AG04450 (cell line): ENCODE measurements at places on chromosomes 11 and 22.

- DNase-seq, result no peak
Observed at GRCh38 chr11:117589063-117589462, 208.0 kb downstream of the DSCAML1 start.

DNA sequence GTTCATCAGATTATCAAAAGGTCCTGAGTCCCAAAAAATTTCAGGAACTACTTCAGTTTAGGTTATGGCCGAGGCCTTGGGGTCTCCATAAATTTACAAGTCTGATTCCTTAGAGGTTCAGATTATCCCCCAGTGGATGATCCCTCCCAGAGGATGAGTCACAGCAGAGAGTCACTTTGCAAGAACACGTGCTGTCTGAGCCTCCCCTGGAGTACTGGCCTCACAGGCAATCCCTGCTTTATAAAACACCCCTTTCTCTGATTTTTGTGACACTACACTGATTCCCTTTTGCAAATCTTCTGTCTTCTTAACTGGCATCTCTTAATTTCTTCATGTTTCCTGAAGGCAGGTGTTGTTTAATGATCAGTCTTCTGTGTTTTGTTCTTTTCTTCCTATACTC, 45.3 kb downstream of the CCDC34 start:
- no peak for DNase-seq

DNA sequence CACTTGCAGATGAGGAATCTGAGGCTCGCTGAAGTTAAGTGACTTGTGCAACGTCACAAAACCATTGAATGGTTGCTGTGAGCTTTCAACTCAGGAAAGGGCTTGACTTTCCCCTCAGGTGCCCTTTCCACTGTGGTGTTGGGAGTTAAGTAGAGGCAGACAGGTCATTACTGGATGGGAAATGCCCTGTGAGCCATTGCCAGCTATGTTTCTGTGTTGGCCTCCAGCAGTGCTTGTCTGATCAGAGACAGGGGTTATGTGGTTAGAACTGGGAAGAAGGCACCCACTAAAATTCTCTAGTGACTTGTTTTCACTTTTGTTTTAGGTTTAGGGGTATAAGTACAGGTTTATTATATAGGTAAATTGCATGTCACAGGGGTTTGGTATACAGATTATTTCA, 96.6 kb downstream of the FDX1 start:
- no peak for DNase-seq

DNA sequence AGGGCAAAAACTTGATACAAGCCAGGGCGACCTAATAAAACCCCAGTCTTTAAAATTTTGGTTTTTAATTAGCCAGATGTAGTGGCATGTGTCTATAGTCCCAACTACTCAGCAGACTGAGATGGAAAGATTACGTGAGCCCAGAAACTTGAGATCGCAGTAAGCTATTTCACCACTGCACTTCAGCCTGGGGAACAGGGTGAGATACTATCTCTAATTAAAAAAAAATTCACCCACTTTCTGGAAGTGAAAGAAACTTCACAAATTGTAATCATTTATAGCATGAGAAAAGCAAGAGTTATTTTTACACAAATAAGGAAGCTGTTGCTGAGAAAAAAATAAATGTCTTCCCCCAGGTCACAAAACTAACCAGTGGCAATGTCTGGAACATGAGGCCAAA, 882 bp upstream of the GLYATL2 start:
- no peak for DNase-seq

DNA sequence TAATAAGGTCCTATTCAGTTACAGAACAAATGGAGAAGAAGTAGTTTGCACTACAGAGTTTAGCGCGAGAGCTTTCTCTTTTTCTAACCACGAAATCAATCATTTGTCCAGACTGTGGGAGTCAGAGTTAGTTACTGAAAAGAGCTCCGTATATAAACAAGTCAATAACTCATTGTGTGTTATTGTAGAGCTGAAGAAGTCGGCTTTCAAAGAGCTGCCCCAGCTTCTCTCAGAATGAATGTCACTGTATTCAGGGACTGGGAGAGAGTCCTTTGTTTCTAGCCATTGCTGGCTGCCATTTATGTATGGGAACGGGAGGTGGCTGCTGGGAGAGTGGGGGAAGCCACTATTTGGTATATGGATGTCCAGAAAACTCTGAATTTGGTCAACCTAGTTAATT, 227.8 kb downstream of the DCDC1 start:
- DNase-seq, result no peak
